ENCODE measurements at places on chromosomes 11 and 22.
A peak's percentile ranks its signal among the peaks of the same experiment; 100 is the strongest.

GRCh38 chr11:118342503-118343161, at the start of gene CD3D:
CD3D (minus strand) TSS chr11:118342705; CDS start chr11:118342607, 98 bp downstream.
- no peak for DNase-seq

- no peak for DNase-seq
These were observed 2.0 kb downstream of the PLXNB2 start for GRCh38 chr22:50305393-50305922.

DNA sequence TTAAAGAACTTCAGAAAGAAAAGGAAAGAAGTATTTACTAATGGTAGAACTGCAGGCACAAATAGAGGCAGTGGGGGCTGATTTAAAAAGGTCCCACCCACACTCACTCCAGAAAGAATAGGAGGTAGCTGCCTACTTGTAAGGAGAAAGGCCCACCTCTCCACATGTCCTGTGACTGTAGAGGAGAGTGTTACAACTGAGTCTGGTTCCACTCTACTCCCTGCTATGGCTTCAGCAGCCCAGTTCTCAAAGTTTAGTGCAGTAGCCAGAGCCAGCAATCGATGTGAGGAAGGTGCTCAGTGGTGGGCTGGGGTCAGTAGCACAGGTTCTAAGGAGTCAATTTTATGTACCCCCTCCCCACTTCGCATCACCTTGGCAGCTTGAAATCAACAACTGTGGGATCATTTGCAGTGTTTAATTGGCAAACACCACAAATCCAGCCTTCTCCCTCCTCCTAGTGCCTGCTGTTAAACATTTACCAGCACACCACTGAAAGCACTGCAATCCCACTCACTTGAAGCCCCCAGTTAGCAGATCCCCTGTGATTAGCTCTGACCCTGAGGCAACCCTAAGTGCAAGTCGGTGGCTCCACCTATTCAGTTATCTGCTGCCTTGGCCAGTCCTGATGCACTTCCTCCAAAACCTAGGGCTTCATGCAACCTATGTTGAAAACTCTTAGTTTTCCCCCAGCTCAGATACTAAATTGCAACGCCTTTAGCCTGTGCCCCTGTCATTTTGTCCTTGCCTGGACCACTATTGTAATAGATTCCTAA, 146.6 kb downstream of the BBOX1 start:
- no peak for DNase-seq

DNA sequence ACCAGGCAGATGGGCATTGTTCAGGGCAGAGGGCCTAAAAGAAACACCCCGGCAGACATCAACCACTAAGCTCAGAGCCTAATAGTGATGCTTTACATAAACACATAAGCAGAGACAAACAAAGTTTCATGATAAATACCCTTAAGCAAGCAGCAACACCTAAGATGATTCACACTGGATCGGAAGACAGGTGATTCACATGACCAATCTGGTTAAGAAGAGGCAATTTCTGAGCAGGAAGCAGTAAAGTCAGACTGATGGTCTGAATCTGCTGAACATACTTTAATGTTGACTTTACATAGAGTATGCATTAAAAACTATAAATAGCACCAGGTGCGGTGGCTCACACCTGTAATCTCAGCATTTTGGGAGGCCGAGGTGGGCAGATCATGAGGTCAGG, 56.1 kb downstream of the SYN3 start:
- no peak for DNase-seq

- no peak for DNase-seq
These were observed 28.3 kb upstream of the APOA1 start for GRCh38 chr11:116865696-116866095.

GRCh38 chr11:110782616-110783015, 70.4 kb upstream of the ARHGAP20 start:
- no peak for DNase-seq

GRCh38 chr22:44313385-44314006, 745 bp upstream of the SHISAL1 start:
- DNase-seq = no peak

- DNase-seq = no peak
These were observed 50.9 kb downstream of the AP2A2 start for GRCh38 chr11:976431-977160.

DNA sequence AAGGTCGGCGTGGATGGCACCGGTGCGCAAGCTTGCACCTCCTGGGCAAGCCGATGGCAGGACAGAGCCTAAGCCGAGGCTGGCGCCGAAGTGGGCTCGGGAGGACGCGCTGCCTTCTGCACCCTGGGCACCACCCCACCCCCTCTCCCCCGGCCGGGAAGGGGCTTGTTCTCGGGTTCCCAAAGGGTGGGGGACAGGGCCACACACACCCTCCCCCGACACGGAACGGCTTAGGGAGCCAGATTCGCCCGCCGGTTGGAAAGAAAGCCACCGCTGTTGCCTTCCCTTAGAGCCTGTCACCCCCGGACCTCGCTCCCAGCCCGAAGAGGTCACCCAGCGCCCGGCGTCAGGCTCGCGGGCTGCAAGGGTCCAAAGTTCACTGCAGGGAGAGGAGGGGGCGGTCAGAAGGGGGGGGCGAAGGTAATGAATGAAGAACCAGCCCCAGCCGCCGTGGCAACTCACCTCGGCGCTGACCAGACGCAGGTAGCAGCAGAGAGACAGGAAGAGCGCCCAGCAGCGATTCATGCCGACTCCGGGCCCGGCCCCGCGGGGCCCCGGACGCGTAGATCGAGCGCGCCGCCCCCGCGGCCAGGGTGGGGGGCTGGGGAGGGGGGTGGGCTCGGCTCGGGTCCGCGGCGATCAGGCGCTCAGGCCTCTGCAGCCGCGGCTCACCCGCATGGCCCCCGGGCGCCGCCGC, 1.2 kb downstream of the PDGFB start:
- no peak for DNase-seq

GRCh38 chr11:113487622-113488021, 12.4 kb upstream of the DRD2 start:
- DNase-seq = no peak

DNA sequence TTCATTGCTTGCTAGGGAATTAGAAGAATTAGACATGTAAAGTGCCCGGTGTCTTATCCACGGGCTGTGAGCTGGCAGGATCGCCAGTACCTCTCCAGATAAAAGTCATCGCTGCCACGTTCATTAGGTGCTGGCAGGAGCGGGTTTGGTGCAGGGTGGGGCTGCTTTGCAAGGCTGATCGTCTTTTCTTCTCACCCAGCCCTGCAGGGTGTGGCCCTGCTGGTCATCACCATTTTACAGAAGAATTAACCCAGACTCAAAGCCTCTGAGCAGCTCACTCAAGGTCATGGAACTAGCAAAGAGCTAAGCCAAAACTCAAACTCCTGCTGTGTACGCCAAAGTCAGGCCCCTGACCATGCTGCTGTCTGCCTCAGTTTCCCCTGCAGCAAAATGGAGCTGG, 6.1 kb upstream of the FGF4 start:
- DNase-seq = no peak

GRCh38 chr22:28440592-28441390, 238.8 kb downstream of the TTC28 start:
- DNase-seq = no peak

DNA sequence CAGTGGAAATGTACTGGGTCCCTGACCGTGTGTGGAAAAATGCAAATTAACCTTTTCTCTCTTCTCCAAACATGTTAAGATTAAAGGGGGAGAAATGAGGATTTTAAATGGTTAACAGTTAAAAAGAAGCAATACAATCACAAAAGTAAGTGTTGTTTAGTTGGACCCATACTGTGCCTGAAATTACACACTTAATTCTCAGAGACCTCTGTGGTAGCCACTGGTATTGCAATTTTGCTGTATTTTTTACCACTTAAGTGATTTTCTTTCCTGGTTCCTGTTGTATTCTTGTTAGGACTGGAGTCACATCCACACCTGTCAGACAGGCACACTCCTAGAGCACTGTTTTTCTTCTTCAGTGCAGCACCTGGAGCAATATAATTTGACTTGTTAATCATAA, 179.6 kb upstream of the PDGFD start:
- DNase-seq = no peak

GRCh38 chr11:65886826-65887722, 1.2 kb downstream of the FIBP start:
- DNase-seq = peak; percentile 1

DNA sequence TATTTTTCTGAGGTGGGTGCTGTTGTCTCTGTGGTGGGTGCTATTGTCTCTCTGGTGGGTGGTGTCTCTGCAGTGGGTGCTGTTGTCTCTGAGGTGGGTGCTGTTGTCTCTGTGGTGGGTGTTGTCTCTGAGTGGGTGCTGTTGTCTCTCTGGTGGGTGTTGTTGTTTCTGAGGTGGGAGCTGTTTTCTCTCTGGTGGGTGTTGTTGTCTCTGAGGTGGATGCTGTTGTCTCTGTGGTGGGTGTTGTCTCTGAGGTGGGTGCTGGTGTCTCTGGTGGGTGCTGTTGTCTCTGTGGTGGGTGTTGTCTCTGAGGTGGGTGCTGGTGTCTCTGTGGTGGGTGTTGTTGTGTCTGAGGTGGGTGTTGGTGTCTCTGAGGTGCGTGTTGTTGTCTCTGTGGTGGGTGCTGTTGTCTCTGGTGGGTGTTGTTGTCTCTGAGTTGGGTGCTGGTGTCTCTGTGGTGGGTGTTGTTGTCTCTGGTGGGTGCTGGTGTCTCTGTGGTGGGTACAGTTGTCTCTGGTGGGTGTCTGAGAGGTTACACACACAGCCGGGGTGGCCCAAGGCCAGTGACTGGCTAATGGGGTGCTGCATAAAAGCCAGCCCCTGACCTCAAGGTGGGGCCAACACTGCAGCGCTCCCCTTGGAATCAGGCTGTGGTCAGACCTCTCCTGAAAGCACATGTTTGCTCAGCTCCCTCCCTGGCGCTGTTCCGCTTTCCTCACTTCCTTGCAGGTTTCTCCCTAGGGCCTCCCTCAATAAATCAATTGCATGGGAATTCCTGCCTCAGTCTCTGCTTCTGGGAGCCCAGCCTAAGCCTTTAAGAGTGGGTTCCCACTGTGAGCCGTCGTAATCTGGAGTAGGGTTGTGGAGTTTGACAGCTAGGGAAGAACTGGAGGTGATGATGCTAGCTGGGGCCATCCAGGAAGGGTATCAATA, 31.0 kb upstream of the XBP1 start:
- no peak for DNase-seq

Data from suppressor macrophage (primary cell).